Neural progenitor cell (in vitro differentiated cells): ENCODE measurements at places on chromosomes 16 and 17.

- no peak for DNase-seq
Observed at GRCh38 chr17:49549691-49550678, 25.7 kb upstream of the NXPH3 start.

GRCh38 chr16:22814711-22815105, 746 bp downstream of the HS3ST2 start:
- DNase-seq: peak; percentile 70

DNA sequence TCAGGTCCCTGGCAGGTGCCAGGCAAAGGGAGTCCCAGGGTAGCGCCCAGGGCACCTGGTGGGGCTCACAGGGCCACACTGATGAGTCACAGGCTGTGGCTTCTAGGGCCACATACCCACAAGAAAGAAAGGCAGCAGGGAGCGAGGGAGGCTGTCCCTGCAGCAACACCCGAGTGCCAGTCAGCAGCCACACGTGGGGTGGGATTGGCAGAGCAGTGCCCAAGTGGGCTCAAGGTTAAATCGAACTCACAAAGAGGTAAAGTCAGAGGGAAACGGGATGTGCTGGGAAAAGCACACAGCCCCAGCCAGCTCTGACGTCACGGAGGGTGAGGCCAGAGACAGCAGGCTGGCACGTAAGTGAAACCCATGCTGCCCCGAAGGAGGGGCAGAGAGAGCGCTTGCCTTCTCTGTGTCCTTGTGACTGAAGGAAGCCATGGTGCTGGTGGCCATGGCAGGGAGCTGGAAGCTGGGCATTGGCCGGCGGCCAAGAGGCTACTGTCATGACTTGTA, 33.8 kb downstream of the FA2H start:
- no peak for DNase-seq

GRCh38 chr17:67027031-67027628, 17.2 kb upstream of the CACNG1 start:
- no peak for DNase-seq

- peak; percentile 35 for DNase-seq
Observed at GRCh38 chr16:78549366-78549765, 449.9 kb downstream of the WWOX start.

DNA sequence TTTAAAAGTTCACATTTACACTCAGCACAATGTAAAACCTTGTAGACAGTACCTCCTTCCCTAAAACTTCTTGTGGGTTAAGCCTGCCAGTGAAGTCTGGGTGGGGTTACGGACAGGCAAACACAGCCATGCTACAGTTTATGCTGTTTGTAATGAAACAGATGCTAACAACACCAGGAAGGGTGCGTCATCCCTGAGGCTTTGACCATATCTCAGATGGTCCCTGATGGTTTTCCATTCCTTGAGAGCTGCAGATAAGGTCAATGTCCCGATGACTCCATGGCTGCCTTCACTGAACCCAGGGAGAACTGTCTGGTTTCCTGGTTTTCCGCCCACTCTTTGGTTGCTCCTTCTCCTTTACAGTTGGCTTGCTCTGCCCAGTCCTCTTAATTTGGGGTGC, 29.1 kb downstream of the GAS7 start:
- no peak for DNase-seq

DNA sequence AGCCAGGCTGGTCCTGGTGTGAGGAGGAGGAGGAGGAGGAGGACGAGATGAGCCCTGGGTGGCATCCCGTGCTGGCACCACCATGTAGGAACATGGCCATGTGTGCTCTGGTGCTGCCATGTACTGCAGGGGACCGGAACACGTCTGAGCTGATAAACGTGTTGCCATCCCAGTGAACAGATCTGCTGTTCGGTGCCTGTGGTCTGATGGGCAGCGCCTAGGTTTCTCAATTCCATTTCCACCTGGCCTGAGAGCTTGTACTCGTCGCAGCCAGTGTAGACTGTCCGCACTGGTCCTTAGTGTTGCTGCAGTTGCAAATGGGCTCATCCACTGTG, 28.4 kb upstream of the FOXK2 start:
- DNase-seq: no peak

DNA sequence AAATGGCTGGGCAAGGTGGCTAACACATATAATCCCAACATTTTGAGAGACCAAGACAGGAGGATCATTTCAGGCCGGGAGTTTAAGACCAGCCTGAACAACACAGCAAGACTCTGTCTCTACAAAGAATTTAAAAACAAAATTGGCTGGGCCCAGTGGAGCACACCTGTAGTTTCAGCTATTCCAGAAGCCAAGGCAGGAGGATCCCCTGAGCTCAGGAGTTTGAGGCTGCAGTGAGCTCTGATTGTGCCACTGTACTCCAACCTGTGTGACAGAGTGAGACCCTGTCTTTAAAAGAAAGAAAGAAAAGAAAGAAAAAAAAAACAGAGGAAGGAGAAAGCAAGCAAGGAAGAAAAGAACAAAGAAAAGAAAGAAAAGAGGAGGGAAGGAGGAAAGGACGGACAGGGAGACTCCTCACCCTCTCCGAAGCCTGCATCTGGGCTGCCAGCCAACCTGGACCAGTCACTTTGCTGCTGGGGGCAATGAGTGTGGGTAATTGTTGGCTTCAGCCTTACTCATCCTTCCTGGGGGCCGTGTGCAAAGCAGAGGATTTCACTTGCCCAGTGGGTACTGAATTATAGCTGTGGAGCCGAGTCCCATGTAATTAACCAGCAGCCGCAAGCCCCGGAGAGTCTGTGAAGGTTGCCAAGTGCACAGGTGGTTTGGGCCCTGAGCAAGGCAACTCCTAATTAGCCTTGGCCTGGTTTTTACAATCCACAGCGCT, 6.7 kb upstream of the MT4 start:
- DNase-seq: no peak

DNA sequence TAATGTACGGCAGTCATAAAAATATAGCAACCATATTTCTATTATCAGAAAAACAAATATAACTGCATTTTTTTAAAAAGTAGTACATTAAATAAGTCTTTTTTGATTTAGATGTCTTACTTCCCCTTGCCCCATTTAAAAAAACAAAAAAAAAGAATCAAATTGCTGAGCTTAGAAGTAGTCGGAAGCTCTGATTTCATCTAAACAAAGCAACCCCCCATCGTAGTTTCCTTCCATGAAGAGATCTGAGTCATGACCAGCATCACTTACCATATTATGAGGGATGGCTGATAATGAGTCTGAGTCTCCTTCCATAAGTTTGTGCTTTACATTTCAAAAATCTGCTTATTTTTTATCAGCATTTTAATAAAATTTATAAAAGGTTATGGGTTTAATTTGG, 86.2 kb downstream of the ITFG1 start:
- DNase-seq: no peak

DNA sequence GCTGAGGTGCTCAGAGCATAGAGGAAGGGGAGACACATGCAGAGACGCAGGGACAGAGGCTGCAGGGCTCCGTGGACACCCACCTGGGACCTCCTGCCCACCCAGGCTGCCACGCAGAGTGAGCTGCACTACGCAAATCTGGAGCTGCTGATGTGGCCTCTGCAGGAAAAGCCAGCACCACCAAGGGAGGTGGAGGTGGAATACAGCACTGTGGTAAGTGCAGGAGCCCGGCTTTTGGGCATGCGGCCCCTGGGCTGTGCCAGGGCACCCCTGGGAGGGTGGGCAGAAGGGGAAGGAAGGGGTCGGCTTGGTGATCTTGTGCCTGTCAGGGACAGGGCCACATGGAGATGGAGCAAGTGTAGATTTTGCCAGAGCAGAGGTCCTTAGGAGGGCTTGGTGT, 15.2 kb downstream of the CD300A start:
- DNase-seq: no peak

GRCh38 chr17:55735731-55736405, 13.2 kb upstream of the TMEM100 start:
- peak; percentile 74 for DNase-seq
